LNCaP clone FGC (cell line): ENCODE measurements at places on chromosomes 6 and 20.

DNA sequence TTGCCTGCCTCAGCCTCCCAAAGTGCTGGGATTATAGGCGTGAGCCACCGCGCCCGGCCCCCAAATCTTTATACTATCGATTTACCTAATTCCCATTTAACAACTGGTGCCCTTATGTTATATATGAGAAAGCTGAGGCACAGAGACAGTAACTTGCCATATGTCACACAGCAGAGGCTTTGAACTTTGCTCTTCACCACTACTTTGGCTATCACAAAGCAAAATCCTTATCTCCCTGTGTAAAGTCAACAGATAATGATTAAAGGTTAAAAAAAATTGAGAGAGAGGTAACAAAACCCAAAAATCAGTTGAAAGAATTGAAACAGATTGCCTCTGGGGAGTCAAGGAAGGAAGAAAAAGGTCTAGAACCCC is 22.3 kb downstream of the ILRUN start:
- DNase-seq, result no peak

DNA sequence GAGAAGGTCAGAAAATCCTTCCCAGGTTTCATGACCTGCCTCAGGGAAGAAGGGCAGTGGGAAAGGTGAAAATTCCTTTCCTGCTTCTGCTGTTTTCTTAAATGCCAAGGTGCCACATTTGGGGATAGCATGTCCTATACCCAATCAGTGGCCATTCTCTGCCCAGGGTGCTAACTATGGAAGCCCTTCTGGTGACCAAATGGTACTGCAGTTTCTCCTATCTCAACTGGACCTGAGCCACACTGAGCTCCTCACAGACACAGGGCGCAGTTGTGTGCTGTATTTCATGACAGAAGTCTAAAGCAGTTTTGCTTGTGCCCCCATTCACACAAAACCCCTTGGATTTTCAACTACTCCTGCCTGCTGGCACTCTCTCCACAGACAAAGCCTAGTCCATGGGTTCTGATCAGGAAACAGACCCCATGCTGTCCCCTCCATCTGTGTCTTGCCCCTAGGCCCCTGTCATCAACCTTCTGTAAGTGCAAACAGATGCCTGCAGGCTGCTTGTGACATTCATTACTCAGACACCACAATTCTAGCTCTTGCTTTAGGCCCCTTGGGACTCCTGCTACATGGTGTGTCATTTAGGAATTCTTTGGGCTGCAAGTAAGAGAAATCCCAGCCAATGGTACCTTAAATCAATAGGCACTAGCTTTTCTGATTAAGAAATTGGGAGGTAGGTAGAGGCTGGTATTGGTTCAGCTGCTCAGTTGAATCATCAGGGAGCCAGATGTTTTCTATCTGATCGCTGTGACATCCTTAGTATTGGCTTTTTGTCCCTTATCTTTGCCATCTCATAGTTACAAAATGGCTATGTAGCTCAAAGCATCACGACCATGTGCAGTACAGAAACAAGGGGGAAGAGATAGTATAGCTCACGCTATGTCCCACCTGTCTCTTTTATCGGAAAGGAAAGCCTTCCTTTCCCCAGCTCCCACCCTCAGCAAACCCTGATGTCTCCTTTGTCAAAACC is 147.8 kb downstream of the CD83 start:
- no peak for DNase-seq

- DNase-seq, result no peak
Observed at GRCh38 chr6:71908162-71908765, 21.9 kb downstream of the RIMS1 start.

DNA sequence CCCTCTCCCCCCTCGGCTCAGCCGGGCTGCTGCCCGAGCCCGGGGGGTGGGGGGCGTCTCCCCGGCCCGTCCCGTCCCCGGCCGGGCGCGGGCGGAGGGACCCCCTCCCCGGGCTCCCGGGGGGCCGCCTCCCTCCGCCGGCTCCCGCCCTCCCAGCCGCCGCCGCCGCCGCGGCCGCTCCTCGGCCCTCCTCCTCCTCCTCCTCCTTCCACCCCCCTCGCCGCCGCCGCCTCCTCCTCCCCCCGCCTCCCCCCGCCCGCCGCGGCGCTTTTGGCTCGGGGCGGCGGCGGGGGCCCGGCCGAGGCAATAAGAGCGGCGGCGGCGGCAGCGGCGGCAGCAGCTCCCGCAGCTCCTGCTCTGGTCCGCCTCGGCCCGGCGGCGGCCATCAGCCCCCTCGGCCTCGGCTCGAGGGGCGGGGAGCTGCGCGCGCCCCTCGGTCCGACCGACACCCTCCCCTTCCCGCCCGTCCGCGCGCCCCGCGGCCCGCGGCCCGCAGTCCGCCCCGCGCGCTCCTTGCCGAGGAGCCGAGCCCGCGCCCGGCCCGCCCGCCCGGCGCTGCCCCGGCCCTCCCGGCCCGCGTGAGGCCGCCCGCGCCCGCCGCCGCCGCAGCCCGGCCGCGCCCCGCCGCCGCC is 38.7 kb downstream of the GNAS start:
- no peak for DNase-seq

GRCh38 chr6:44471271-44471981 is 83.9 kb downstream of the CDC5L start:
- DNase-seq, result no peak

DNA sequence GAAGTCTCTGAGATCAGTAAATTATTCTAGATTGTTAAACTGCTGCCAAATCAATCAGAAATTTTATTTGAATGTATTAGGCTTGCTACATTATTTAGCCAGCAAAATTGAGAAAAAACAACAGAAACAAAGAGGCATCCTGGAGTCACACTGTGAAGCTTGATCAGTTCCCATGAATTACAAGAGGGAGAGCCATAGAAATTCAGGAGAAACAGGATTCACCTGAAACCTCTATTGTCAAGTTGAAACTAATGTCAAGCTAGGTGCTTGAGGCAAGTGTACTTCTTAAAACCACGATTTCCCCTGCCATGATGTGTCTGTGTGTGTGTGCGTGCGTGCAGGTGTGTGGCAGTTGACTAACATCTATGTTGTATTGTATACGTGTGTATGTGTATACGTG is 439.1 kb upstream of the NOX3 start:
- DNase-seq, result no peak

DNA sequence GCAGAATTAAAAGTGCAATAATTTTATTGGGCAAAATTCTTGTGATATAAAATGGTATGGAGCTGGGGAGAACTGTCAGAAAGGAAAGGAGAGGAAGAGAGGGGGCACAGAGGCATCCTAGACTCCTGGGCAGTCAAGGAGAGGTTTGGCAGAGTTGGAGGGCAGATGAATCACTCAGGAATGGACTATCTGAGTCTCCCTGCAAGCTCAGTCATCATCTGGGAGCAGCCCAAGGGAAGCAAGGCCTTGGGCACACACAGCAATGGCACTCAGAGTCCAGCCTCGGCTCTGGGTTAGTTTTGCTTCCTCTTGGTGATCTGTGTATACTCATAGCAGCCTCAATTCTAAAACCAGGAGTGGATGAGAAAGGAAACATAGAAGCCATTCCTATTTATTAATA is 67.2 kb downstream of the SLC22A1 start:
- DNase-seq, result no peak

- no peak for DNase-seq
Observed at GRCh38 chr20:51341581-51341980, 200.9 kb downstream of the NFATC2 start.

DNA sequence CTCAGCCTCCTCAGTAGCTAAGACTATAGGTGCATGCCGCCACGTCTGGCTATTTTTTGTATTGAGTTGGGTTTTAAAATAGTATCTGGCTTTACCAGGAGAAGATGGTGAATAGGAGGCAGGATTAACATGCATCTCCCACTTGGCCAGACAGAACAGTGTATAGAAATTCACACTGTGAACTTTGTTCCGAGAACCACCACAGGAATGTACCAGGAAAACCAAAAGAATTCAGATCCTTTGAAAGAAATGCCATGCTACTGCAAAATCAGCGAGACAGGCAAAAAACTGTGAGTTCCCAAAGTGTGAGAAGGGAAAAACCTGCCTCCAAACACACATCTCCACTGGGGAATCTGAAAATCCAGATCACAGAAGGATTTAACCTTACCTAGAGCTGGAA is 327.6 kb downstream of the NKAIN2 start:
- DNase-seq, result no peak

DNA sequence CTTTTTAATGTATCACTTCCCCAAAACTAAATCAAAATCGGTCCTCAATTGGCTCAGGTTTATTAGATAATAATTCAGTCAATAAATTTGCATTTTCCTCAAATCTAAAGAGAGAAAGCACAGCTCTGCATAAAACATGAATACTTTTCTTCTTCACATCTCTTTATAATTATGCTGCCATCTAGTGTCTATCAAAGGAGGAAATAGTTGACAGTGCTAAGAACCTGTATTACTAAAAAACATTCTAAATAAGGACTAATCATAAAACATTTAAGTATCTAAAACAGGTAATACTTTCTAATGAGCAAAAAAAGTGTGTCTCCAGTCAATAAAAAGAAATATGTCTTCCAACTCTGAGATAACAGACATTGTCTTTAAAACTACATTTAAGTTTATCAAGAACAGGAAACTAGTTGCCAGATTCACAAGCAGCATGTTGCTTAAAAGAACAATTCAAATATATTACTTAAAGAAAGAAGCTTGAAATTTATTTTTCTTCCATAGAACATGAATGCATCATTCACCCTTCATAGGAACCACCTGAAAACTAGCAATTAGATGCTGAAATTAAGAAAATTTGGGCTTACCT is 56.5 kb upstream of the DST start:
- no peak for DNase-seq

- no peak for DNase-seq
Observed at GRCh38 chr6:41286544-41287346, at the start of gene TREM1. Gene TREM1 (minus strand): TSS chr6:41286682. CDS start chr6:41286655, 27 bp downstream.

DNA sequence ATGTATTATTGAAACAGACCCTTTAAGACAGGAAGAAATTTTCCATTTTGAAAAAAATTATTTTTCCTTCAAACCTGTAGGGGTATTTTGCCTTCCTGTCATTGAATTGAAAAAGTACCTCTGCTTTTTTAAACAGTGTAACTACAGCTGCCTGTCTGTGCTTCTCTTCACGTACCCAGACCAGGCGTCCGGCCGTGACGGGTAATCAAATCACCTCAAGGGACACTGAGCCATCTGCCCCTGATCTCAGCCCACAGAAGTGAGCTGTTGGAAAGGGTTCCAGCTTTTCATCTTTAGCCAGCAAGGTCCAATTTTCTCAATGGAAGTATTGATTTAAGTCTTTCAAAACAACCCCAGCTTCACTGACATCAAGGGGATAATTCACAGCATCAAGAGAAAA is 58.0 kb downstream of the SLC35D3 start:
- DNase-seq, result no peak

DNA sequence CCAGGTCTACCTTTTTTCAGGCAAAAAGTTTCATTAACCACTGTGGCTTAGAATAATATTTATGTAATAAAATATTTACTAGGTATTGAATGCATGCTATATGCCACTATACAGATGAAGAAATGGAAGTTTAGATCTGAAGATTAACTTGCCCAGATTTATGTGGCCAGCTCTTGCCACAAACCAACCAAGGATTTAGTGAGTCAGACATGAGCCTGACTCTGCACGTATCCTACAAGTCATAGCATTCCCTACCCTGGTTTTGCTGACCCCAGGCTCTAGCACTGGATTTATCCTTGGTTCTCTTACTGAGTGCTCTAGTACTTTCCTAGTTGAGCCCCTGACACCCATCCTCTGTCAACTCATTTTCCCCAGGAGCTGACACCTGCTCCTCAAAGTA is 75.4 kb downstream of the ANKEF1 start:
- no peak for DNase-seq

DNA sequence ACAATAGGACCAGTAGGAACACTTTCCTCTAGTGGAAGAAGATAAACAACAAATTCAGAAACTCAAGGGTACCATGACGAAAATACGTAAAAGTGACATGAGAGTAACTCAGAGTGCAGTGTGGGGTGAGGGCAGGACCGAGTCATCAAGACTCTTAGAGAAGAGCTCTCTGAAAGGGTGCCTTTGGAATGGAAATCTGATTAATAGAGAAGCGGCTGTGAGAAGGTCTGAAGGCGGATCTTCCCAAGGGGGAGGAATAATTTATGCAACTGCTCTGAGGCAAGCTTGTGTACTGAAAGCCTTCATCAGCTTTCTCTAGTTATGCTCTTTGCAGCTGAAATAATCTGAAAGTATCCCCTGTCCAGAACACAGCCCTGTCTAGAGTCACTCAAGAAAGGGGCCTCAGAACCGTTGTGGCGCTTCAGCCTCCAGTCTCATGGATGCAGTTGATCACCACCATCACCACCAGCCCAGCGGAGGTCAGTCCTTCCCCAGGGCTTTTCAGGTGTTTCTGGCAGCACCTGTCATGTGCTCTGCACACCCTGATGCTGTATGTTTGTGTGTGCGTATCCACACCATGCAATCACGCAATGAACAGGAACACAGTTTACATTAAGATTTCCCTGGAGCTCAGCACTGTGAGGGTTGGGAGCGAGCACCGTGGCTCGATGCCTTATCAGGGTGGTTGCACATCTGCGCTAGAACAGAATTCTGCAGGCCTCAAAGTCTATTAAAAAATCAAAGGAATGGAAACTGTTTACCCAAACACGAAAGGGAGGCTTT is 396.5 kb downstream of the SMOC2 start:
- DNase-seq, result no peak

DNA sequence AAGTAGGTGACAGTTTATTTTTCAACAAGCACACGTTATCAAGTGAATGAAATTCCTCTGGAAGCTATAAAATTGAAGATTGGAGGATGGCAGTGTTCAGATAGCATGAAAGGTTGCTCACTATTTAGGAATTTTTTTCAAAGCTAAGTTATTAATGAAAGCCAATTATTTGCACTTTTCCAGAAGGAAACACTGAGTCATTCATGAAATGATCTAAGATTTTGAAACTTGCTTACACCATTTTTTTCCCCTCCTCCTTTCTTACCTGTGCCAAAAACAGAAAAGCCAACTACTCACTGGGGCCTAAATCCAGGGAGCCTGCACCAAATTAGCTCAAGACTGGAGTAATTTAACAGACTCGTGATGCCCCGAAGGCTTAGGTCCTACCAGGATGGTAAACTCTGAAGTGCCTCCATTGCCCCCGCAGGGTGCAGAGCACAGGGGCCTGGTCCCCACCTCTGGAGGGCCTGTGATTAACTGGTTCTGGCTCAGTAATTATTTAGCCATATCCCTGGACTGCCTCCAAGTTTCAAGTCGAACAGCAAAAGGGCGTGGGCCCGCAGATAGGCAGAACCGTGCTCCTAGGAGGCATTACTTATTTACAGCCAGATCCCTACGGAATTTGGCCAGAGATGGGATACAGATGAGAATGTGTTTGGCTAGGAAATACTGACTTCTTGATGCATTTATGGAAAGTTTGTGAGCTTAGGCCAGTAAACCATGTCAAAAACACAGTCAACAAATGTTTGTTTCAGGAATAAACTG is 28.0 kb upstream of the ZNF217 start:
- peak; percentile 61 for DNase-seq

- no peak for DNase-seq
Observed at GRCh38 chr20:40663304-40663790, 25.7 kb downstream of the MAFB start.

- DNase-seq, result no peak
Observed at GRCh38 chr6:53635322-53635721, 30.2 kb downstream of the KLHL31 start.
